ENCODE measurements at places on chromosomes 7 and 10. TPM values are rescaled to one million over a fixed set of nuclear protein-coding genes. Genes with fewer than 3 reads are reported as not detected.

GOLGA7B gene
- 1.6 TPM for polyA plus RNA-seq

PRRT4 gene
- 0.87 TPM for polyA plus RNA-seq

MOGAT3 gene
- polyA plus RNA-seq = not detected

TACC2 gene
- 44.0 TPM for polyA plus RNA-seq

DNA sequence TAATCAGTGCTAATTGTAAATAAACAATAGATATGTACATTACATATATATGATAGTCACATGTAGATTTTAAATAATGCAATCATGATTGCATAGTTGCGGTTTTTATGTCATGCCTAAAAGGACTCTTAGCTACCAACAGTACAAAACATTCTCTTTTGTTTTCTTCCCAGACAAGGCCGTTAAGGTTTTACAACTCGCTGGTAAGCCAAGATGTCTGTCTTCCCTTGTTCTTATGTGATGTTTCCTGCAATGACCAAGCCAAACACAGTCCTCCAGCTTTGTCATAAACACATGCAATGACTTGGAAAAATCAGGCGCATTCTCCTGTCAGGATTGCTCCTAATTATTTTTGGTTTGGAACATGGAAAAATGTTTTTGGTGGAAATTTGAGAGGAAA is 192.3 kb upstream of the GLI3 start:
- no peak for DNase-seq

FXYD4 gene
- 0.18 TPM for polyA plus RNA-seq

- DNase-seq = no peak
Observed at GRCh38 chr7:29170781-29171180, 23.8 kb upstream of the CHN2 start.

DNA sequence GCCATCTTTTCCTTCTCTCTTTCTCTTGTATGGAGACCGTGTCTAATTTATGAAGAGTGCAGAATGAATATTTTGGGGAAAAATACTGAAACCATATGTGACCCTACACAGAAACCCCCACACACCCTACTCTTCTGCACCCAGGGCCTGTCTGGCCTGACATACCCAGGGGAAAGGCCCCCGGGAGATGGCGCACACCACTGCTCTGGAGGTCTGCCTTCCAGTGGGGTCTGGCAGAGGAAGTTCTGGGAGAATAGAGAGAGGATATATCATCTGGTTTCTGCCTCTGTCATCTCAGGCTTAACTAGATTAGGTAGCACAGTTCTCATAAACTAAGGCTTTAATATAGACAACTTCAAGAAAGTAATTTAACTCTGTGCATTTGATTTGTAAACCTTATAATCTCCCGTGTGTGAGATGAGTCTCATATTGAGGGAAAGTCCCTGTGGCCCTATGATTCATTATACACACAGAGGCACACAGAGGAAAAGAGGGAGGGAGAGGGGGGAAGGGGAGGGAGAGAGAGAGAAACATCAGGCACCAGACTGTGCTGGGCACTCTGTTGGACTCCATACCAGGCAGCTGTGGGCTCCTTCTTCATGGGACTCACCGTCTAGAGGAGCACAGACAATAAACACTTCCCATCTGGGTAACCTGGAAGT is 123.3 kb downstream of the AOAH start:
- no peak for DNase-seq

TRIM50 gene
- 0.12 TPM for polyA plus RNA-seq

DNA sequence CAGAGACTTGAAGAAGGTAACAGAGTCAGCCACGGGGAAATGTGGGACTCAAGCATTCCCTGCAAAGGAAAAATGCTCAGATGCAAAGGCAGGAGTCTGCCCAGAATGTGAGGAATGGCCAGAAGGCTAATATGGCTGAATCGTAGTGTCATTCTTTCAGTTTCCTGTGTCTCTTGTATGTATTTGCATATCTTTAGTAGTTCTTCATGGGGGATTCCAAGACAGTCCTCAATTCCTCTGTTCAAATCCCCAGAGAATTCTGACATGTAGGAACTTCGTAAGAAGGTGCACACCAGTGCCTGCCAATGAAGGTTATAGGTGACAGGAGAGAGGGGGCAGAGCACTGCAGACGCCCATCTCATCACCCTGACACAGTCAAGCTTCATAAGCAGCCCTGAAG is 154.4 kb downstream of the CACNB2 start:
- DNase-seq = no peak

DNA sequence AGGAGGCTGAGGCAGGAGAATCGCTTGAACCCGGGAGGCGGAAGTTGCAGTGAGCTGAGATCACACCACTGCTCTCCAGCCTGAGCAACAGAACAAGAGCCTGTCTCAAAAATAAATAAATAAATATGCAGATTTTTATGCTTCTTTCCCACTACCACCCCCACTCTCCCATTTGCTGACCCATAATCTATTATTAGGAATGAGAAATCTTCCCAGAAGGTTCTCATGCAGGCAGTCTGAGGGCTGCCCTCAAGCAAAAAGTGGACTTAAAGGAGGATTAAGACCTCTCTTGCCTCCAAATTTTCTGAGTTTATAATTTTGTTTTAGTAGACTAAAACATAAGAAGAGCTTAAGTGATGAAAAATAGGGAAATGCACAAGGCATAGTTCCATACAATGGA is 85.2 kb upstream of the TOMM7 start:
- no peak for DNase-seq

ANKRD2 gene
- polyA plus RNA-seq = 254 TPM

- no peak for DNase-seq
Observed at GRCh38 chr7:3791327-3791726, 490.3 kb downstream of the SDK1 start.

DNA sequence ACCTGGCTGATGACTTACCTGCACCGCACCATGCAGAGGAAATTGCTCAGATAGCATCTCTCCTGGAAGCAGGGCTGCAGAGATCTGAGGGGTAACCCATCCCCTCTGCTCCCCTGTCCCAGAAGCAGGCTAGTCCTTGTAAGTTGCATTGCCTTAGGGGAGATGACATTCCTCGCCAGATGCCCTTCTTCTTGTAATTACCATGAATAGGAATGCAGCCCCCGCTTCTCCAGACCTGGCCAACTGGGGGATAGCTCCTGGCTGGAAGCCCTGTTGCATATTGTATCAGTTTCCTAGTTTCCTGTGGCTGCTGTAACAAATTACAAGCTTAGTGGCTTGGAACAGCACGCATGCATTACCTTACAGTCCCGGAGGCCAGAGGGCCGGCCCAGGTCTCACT is 47.5 kb upstream of the EN2 start:
- no peak for DNase-seq

GRCh38 chr7:157682064-157682945 is 345.5 kb downstream of the DNAJB6 start:
- no peak for DNase-seq

- DNase-seq = no peak
Observed at GRCh38 chr7:145696071-145696470, 420.5 kb upstream of the CNTNAP2 start.

STOX1 gene
- 1.1 TPM for polyA plus RNA-seq

GRCh38 chr7:69665369-69665768 is 67.1 kb downstream of the AUTS2 start:
- DNase-seq = no peak

All from psoas muscle (tissue), 8 donors.